ENCODE measurements at places on chromosomes 3 and 15.

DNA sequence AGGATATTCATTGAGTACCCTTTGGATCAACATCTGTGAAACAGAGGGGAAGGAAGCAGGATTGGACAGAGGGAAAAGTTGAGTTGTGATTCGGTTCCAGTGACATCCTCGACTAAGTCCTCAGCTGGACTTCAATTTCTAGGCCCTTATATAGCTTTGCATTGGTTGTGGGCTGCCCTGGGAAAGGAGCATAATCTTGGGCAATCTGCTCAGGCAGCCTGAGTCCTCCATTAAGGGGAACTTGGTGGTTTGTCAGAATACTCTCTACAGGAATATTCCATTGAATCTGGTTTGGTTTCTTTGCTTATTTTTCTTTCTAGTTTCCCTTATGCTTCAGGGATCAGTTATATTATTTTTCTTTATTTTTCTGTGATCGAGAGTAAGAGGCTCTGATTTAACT is 94.1 kb downstream of the TCF12 start:
- no peaks in the 10 kb centered on the region for H3K36me3 ChIP-seq
- H3K27me3 ChIP-seq: no peaks in the 10 kb centered on the region
- peaks cover 4% of the 10 kb centered on the region for H3K4me1 ChIP-seq
- no peak overlapping the region for H3K4me3 ChIP-seq

DNA sequence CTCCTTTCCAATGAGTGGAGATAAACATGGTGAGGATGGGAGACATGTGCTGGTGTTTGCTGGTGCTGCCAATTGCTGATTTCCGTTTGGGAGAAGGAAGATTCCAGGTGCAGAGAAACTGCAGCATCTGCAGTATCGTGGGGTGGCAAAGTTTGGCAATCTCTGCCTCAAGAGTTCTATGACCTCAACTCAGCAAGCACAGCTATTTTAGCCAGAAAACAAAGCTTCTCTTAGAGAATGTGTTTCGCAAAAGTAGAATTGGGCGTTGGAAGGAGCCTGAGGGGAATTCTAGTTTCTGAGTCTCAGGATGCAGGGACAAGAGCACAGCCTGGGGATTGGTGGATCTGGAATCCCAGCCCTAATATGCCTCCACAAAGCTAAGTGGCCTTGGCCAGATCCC is 18.2 kb upstream of the SHC4 start:
- H3K4me1 ChIP-seq: no peaks in the 10 kb centered on the region
- peaks cover 24% of the 10 kb centered on the region for H3K27me3 ChIP-seq

GRCh38 chr3:141012571-141012970 is 38.6 kb upstream of the SPSB4 start:
- H3K4me1 ChIP-seq: peaks cover 22% of the 10 kb centered on the region
- no peak overlapping the region for H3K27ac ChIP-seq
- H3K4me3 ChIP-seq: no peak overlapping the region
- peaks cover 22% of the 10 kb centered on the region for H3K27me3 ChIP-seq
- H3K36me3 ChIP-seq: peaks cover 3% of the 10 kb centered on the region

DNA sequence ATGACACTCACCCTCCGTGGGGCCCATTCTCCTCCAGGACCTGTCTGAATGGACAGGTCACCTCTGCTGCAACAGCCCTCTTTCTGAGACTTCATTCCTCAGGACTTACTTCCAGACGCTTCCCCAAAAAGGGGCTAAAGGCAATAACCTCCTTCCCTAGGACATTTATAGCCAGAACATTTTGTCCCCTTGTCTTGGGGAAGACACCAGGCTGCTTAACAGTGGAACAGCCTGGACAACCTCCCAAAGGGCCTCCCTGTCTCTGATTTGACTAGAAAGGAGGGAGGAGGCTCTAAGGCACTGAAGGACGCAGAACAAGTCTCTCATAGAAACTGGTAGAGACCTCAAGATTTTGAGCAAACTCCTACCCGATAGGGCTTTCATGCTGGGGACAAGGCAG is 32.7 kb downstream of the ADCY5 start:
- DNase-seq: no peak
- no peaks in the 10 kb centered on the region for H3K36me3 ChIP-seq
- H3K4me3 ChIP-seq: no peak overlapping the region
- no peaks in the 10 kb centered on the region for H3K4me1 ChIP-seq
- no peaks in the 10 kb centered on the region for H3K27me3 ChIP-seq
- H3K27ac ChIP-seq: no peak overlapping the region

- peaks cover 42% of the 10 kb centered on the region for H3K36me3 ChIP-seq
- peaks cover 71% of the 10 kb centered on the region for H3K4me1 ChIP-seq
- no peaks in the 10 kb centered on the region for H3K27me3 ChIP-seq
- no peak overlapping the region for H3K4me3 ChIP-seq
- H3K27ac ChIP-seq: no peak overlapping the region
- DNase-seq: no peak
These were observed 161.3 kb upstream of the LPP start for GRCh38 chr3:187992609-187993008.

GRCh38 chr3:167918686-167919085 is 177.0 kb downstream of the GOLIM4 start:
- H3K4me1 ChIP-seq: no peaks in the 10 kb centered on the region
- H3K4me3 ChIP-seq: no peak overlapping the region
- DNase-seq: no peak
- no peak overlapping the region for H3K27ac ChIP-seq

DNA sequence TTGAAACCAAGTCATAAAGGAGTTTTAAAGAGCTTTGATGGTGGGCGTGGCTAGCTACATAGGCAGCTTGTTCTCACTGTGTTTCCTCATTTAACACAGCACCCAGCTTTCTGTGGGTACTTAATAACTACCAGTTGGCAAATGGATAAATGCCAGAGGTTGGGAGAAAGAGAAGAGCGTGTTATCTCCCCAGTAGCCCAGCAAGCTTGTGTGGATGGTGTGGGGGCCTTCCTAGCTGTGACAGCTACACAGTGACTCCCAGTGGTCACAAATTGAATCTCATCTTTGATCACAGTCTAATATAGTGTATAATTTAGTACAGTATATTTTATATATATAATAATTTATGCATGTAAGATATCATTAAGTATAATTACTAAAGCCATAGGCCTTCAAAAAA is 984.1 kb downstream of the EPHA3 start:
- H3K27me3 ChIP-seq: no peaks in the 10 kb centered on the region
- no peak overlapping the region for H3K27ac ChIP-seq
- DNase-seq: no peak

GRCh38 chr3:140664111-140664510 is 13.8 kb upstream of the TRIM42 start:
- no peak overlapping the region for H3K27ac ChIP-seq
- no peak overlapping the region for H3K4me3 ChIP-seq
- no peak for DNase-seq
- H3K4me1 ChIP-seq: no peaks in the 10 kb centered on the region

GRCh38 chr3:149751551-149751950 is 738 bp downstream of the COMMD2 start:
- H3K4me3 ChIP-seq: peak overlapping the region; percentile 95
- H3K36me3 ChIP-seq: peaks cover 35% of the 10 kb centered on the region
